ENCODE measurements at places on chromosomes 7 and 10.

DNA sequence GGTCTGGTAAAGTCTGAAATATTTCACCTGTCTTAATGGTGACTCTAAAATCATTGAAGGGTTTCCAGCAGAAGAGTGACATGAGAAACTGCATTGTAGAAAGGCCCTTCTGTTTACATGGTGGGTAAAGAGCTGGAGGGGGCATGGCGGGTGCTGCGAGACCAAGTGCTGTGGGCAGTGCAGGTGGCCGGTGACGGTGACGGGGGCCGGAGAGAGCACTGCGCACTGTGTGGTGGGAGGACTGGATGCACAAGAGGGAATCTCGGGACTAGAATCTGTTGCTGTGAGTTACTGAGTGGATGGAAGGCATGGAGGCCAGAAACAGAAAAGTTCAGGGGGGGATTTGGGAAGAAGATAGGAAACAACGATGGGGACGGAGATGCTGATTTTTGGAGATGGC, 218.7 kb downstream of the USP6NL start:
- DNase-seq, result no peak

- DNase-seq, result no peak
These were observed 131.5 kb downstream of the CCDC7 start for GRCh38 chr10:32577448-32577847.

- DNase-seq, result no peak
These were observed 70.5 kb downstream of the FAM204A start for GRCh38 chr10:118271671-118272070.

DNA sequence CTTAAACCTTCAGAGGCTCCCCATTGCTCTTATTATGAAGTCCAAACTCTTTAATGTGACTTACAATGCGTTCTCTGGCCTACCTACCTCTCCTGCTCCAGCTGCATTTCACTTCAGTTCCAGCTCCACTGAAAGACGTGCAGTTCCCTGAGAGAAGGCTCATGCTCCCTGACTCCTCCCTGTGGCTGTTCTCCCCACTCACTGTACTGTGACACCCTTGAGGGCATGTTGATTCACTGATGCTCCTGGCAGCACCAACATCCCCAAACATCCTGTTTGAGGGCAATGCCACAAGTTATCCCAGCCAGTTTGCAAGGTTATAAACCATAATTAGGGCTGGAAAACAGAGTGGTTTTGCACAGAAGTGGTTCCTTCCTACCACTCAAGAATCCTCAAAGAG, 111.2 kb downstream of the LSM5 start:
- no peak for DNase-seq

DNA sequence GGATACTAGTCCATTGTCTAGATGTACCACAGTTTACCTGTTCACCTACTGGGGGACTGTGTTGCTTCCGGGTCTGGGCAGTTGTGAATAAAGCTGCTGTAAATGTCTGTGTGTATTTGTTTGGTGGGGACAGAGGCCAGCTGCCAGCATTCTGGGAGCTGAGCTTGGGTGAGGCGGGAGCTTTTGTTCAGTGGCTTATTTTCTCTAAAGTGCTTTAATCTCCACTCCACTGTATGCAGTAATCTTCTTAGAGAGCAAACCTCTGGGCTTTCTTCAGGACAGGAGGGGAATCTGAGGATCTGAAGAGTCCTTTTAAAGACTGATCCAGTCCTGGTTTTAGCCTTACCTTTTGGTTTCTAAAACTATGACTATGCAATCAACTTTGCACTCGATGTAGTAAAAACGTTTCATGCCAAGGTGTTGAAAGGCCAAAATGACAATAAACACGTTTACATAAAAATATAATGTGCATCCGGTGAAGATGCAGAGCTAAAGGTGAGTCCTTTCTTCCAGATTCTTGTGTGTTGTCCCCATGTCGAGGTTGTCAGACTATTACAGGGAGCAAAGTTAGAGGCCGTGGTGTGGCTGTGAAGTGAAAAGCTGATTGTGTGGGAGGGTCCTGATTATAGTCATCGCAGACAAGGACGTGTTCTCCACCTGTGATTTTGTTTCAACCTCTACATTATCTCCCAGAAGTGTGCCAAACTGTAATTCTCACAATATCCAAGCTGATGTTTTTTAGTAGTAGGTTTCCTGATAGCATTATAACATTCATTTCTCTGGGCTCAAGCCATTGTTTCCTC, 279.8 kb downstream of the CAMK1D start:
- no peak for DNase-seq

- no peak for DNase-seq
These were observed 535.2 kb downstream of the PHTF2 start for GRCh38 chr7:78333530-78334425.

DNA sequence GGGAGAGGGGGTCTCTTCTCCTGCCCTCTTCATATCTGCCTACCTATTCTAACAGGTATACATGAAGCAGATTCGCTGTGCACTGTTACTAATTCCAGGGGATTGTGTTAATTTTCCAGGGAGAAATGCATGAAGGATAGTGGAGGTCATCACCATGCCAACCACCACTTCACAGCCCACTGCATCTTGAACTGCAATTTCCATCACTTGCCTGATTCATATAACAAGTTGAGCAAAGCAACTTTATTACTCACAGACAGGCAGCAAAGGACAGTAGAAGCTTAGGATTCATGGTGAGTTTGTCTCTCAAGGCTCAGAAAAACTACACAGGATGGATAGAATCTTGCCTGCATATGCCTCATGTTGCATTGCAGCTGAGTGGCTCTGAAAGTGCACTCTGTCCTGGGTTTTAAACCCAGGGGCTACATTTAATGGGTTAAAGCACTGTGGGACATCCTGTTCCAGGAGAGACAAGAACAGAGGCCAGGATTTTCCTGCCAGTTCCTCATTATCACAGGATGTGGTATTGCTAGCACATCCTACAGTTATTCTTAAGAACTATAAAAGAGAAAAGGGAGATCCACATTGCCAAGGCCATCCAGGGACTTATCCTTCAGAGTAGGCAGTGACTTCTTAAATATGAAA, 136.9 kb upstream of the PRSS1 start:
- DNase-seq, result no peak

DNA sequence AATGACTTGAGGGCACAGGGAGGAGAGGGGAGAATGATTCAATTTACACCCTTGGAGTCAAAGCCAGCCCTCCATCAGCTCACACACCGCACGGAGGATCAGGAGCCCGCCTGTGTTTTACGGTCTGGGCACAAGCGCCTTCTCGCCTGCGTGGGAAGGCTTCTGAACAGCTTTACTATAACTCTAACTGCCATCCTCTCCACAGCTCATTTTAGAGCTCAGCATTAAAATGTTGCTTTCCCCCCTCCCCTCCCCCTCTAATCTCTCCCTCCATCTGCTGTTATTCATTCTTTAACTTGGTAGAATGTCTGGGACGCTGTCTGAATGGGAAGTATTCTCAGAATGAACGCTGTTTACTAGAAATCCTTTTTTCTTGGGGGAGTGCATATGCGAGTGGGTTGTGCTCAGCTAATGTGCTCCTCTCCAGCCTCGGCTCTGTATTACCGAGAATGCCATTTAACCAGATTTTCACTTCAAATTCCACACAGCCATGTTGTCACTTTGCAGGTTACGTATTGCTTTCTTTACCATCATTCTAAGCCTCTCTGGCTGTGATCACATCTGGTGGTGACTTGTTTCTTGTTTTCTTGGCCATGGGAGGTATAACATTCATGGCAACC, 140.1 kb downstream of the GFRA1 start:
- DNase-seq, result no peak

DNA sequence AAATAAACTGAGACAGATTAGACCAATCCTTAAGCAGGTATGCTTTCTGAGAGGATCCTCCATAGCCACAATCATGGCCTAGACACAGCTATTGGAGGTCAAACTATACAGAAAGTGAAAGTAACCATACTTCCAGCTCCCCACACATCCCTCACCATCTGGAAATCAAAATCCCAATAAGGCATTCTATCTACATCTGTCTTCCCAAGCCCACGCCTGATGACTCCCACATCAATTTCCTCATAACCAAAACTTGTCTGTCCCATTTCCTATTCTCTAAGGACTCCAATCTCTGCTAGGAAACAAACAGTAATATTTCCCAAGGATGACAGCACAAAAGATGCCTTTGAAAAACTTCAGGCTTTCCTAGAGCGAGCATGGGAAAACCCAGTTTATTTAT, 247.3 kb upstream of the HPS1 start:
- no peak for DNase-seq

GRCh38 chr7:17546592-17546991, 248.1 kb downstream of the AHR start:
- no peak for DNase-seq

DNA sequence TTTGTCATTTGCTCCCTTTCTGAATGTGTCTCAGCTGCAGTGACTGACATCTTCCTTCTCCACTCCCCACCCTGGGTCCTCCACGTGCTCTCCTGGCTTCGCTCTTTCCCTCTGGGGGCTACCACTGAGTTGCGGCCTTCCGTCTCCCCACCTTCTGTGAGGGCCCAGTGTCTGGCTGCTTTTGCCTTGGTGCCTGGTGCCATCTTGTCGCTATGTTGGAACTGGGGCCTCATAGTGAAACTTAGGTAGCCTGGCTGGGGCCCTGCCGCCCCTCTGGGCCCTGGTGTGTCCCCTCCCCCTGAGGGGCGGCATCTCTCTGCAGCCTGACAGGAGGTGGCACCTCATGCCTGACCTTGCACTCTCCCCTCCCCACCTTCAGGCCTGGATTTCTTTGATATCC, 144.1 kb downstream of the ANLN start:
- DNase-seq, result no peak

GRCh38 chr7:97006055-97006815, 882 bp downstream of the DLX6 start:
- peak; percentile 42 for DNase-seq

GRCh38 chr10:16995867-16996529, 133.6 kb downstream of the CUBN start:
- DNase-seq, result peak; percentile 17

GRCh38 chr10:35182631-35183510, 56.2 kb downstream of the CREM start:
- no peak for DNase-seq

DNA sequence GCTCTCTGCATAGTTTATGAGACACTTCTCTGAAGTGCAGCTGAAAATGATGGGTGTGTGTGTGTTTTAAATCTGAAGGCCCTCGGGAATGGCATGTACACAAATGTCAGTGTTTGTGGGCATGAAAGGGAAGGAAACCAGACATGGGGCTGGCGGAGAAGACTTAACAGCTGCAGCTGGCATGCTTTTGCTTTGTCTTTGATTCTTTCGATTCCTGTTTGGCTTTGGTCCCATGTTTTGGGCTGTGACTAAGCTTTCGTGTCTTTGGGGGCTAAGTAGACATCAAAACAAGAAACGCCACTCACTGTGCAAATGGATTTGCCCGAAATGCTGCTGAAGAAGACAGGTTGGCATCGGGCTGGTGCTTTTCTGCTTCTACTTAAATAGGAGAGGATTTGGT, 179.3 kb downstream of the PFKFB3 start:
- no peak for DNase-seq

DNA sequence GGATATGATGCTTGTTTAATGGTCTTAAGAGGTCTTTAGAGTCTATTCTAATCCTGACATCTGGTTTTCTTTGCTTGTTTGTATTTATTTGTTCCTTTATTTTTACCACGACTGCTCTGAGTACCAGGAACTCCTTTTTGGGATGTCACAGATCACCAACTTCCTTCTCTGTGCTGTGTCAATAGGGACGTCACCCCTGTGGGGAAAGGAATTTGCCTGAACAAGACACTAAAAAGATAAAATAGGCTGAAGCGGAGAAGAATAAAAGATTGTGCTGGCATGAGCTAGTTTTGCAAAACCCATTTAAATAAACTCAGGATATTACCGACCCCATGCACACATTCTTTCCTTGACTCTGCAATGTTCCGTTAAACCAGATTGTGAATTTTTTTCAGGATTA, 27.7 kb downstream of the MGMT start:
- DNase-seq, result no peak

GRCh38 chr10:118974951-118975350, 54.6 kb upstream of the NANOS1 start:
- DNase-seq, result no peak

GRCh38 chr7:138025215-138026186, 23.6 kb upstream of the CREB3L2 start:
- DNase-seq, result no peak

GRCh38 chr10:59648711-59649201, 60.9 kb downstream of the SLC16A9 start:
- DNase-seq, result peak; percentile 60

GRCh38 chr10:72068901-72069446, 19.4 kb downstream of the SPOCK2 start:
- DNase-seq, result no peak

DNA sequence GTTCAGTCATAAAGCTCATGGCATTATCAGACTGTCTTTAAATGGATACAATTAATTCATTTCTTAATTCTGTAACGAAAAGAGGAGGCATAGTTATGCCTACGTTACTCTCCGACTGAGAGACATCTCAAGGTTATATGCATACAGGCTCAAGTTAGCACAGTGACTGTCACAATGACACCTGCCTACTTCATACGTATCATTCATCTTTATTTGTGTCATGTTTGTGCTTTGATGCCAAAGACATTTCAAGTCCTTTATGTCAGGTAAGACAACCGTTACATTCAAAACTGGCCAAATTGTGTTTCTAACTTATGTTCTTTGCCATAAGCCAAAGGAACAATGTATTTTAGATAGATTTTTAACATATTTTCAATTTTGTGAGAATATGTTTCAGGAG, 328.8 kb upstream of the NRG3 start:
- no peak for DNase-seq

DNA sequence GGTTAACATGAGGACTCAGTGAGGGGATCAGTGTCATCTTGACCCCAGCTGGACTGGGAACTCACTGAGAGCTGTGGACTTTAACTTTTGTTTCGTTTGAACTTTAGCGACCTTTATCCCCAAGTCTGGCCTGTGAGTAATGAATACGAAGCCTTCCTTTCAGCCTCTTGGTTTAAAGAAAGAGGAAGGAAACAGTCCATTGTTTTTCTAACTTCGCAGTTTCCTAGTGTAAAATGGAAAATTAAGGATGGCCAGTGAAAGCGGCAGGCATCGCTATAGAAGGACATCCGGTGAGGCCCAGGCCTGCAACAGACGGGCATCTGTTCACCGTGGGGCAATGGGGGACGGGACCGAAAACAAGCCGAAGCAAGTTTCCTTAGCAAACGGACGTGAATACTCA, 44.1 kb upstream of the ADO start:
- no peak for DNase-seq

DNA sequence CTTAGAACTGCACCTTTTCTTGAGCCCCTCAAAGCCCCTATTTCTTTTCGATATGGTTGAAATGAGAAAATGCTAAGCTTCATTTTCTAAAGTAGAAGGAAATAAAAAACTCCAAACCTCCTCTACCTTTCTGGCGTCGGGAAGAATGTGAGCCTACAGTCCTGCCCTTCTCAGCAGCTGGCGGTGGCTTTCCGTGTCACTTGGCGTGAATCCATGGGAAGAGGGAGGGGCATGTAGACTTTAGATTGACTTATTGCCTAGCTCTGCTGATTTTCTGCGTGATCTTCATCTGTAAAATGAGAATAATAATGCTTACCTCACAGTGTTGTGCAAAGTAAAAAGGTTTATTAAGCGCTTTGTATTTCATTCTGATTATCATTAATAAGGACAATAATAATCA, 35.0 kb downstream of the PRR15 start:
- no peak for DNase-seq

All from hepatic stellate cell (primary cell).